ENCODE measurements at places on chromosomes 3 and 15. TPM values are rescaled to one million over a fixed set of nuclear protein-coding genes. Genes with fewer than 3 reads are reported as not detected.

DNA sequence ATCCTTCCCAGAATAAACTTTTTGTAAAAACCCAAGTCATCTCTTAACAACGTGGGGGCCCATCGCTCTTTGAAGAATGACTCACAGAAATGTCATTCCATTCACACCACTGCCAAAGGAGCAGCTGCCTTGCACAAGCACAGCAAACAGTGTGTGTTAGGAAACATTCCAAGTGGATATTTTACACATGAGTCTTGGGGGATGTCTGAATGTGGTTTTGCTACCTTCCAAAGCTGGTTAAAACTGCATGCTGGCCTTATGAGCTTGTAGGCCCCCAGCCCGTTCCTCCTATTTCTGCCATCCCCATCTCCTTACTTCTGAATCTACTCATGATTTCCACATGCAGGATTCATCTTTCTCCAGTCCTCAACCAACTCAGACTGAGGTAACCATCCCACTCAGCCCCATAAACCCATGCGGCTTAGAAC, 130.8 kb downstream of the CPNE4 start:
- 0 out of 2 replicates have a peak, but pooled peaks cover 4% of the 10 kb centered on the region for H3K27me3 ChIP-seq
- peak overlapping the region; percentile 91 for H3K27ac ChIP-seq
- peaks cover 34% of the 10 kb centered on the region for H3K4me1 ChIP-seq
- H3K4me3 ChIP-seq, result peak overlapping the region; percentile 81
- no peaks in the 10 kb centered on the region for H3K36me3 ChIP-seq

- no peak overlapping the region for H3K27ac ChIP-seq
- peaks cover 5% of the 10 kb centered on the region for H3K36me3 ChIP-seq
- H3K4me1 ChIP-seq, result peaks cover 14% of the 10 kb centered on the region
- DNase-seq, result no peak
- H3K27me3 ChIP-seq, result no peaks in the 10 kb centered on the region
- no peak overlapping the region for H3K4me3 ChIP-seq
Observed at GRCh38 chr3:47741925-47742324, 39.8 kb downstream of the SMARCC1 start.

GRCh38 chr15:32722136-32722535, 4.3 kb downstream of the GREM1 start:
- H3K4me3 ChIP-seq, result peak overlapping the region; percentile 97
- peaks cover 55% of the 10 kb centered on the region for H3K27me3 ChIP-seq
- no peak for DNase-seq
- peaks cover 80% of the 10 kb centered on the region for H3K4me1 ChIP-seq
- H3K36me3 ChIP-seq, result peaks cover 91% of the 10 kb centered on the region

DNA sequence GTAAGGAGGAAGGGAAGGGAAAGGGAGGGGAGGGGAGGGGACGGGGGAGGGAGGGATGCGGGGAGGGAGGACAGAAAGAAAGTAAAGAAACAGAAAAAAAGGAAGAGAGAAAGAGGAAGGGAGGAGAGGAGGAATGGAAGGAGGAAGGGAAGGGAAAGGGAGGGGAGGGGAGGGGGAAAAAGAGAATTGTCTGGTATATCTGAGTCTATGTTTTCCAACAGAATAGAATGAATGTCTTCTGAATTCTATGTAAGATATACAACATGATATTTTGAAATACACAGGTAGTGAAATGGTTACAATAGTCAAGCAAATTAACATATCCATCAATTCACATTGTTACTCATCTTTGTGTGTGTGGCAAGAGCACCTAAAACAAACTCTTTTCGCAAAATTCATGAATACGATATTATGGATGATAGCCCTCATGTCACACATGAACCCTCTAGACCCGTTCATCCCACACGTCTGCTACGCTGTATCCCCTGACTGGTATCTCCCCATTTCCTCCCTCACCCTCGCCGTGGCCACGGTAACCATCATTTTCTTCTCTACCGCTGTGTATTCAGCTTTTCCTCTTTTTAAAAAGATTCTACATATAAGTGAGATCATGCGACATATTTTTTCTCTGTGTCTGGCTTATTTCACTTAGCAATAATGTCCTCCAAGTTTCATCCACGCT, 168.9 kb downstream of the XXYLT1 start:
- no peak for DNase-seq
- peaks cover 67% of the 10 kb centered on the region for H3K4me1 ChIP-seq
- H3K4me3 ChIP-seq, result peak overlapping the region; percentile 27
- H3K27me3 ChIP-seq, result no peaks in the 10 kb centered on the region

- no peak overlapping the region for H3K4me3 ChIP-seq
- H3K27me3 ChIP-seq, result no peaks in the 10 kb centered on the region
- H3K36me3 ChIP-seq, result no peaks in the 10 kb centered on the region
Observed at GRCh38 chr3:68004091-68004490, 349.7 kb upstream of the SUCLG2 start.

DNA sequence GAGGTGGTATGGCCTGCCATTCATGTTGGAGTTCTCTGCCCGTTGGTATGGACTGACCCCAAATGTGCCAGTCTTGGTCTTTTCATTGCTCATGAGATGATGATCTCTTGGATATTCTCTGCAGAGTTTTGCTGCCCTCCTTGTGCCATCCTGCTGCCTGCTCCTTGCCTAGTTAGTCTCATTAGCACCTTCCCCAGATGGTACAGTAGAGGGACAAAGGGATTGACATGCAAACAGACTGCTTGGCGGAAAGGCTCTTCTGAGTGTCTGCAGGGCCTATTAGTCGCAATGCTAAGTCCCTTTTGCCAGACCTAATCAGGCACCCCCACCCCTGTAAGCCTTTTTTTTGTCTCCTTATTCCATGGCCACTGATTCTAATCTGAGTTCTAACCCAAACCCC, 90.6 kb downstream of the ARNT2 start:
- peaks cover 82% of the 10 kb centered on the region for H3K4me1 ChIP-seq
- H3K27me3 ChIP-seq, result peaks cover 2% of the 10 kb centered on the region
- peaks cover 20% of the 10 kb centered on the region for H3K36me3 ChIP-seq
- H3K4me3 ChIP-seq, result peak overlapping the region; percentile 8

DNA sequence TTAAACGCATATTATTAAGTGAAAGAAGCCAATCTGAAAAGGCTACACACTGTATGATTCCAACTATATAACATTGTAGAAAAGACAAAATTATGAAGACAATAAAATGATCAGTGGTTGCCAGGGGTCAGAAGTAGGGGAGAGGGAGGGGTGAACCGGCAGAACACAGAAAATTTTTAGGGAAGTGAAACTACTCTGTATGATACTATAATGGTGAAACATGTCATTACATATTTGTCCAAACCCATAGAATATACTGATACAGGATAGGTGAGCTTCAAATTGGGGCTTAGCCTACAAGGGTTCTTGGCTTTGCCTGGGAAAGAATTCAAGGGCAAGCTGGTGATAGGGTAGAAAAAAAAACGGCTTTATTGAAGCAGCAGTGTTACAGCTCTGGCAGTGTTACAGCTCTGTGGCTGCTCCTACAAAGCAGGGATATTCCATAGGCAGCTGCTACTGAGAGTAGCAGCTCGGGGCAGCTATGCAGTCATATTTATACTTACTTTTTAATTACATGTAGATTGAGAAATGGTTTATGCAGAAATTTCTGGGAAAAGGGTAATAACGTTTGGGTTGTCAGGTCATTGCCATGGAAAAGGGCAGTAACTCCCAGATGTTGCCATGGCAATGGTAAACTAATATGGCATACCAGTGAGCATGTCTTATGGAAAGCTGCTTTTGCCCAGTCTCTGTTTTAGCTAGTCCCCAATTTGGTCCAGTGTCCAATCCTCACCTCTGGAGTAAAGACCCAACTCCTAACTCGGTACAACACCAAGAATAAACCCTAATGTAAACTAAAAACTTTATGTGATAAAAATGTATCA, 125.1 kb upstream of the SLC25A36 start:
- no peak for DNase-seq
- no peaks in the 10 kb centered on the region for H3K27me3 ChIP-seq
- no peak overlapping the region for H3K27ac ChIP-seq
- no peaks in the 10 kb centered on the region for H3K4me1 ChIP-seq
- no peak overlapping the region for H3K4me3 ChIP-seq
- no peaks in the 10 kb centered on the region for H3K36me3 ChIP-seq

- H3K27me3 ChIP-seq, result no peaks in the 10 kb centered on the region
- peaks cover 13% of the 10 kb centered on the region for H3K4me1 ChIP-seq
- no peaks in the 10 kb centered on the region for H3K36me3 ChIP-seq
- DNase-seq, result no peak
- no peak overlapping the region for H3K27ac ChIP-seq
Observed at GRCh38 chr3:171980578-171981270, 58.7 kb upstream of the FNDC3B start.

DNA sequence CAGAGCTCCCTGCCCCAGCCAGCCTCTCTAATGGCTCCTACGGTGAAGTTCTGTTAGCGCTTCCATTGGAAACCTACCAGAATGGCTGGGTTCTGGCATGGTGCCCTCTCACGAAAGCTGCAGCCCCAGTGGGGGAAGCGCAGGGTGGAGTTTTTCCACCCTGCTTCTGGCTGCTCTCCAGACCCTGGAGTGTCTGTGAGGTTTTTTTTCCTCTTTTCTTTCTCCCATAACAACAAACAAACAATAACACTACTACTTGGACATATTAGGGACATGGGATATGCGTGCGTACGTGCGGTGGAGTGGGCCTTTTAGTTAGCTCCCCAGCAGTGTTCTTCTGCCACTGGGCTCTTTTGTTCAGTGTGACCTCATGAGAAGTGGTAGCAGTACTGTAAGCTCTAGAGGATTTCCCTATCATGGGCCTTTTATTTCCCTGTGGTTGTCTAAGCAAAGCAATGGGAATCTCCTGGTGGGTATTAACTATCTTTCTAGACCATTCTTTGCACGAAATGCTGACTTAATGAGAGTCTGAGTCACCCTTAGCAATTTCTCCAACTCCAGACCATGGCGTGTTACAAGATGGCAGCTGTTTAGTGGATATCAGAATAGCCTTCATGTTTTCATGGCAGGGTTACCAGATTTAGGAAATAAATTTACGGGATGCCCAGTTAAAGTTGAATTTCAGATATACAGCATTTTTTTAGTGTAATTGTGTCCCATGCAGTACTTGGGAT, 161.9 kb downstream of the FNDC3B start:
- H3K27me3 ChIP-seq, result peaks cover 2% of the 10 kb centered on the region
- peak; percentile 46 for DNase-seq
- peak overlapping the region; percentile 86 for H3K27ac ChIP-seq
- peaks cover 35% of the 10 kb centered on the region for H3K36me3 ChIP-seq
- no peak overlapping the region for H3K4me3 ChIP-seq

The CNTN3 gene
- 9.8 TPM for total RNA-seq

The CHDH gene
- total RNA-seq, result not detected
